ENCODE measurements at places on chromosomes 3 and 15. TPM values are rescaled to one million over a fixed set of nuclear protein-coding genes. Genes with fewer than 3 reads are reported as not detected.

HDAC11 gene
- 21.7 TPM for total RNA-seq

SUCNR1 gene
- total RNA-seq = 1.3 TPM

MELTF gene
- total RNA-seq = 58.2 TPM

FGF12 gene
- total RNA-seq = 0.66 TPM

GP9 gene
- 0.48 TPM for total RNA-seq

ATOSA gene
- total RNA-seq = 168 TPM

Measured in breast epithelium (tissue), 4 donors.